ENCODE measurements at places on chromosomes 1 and 21.
A peak's percentile ranks its signal among the peaks of the same experiment; 100 is the strongest.

- DNase-seq = no peak
Measured at GRCh38 chr1:3500265-3500835, 45.9 kb downstream of the ARHGEF16 start.

GRCh38 chr21:31688603-31689368, 29.3 kb downstream of the SOD1 start:
- no peak for DNase-seq

DNA sequence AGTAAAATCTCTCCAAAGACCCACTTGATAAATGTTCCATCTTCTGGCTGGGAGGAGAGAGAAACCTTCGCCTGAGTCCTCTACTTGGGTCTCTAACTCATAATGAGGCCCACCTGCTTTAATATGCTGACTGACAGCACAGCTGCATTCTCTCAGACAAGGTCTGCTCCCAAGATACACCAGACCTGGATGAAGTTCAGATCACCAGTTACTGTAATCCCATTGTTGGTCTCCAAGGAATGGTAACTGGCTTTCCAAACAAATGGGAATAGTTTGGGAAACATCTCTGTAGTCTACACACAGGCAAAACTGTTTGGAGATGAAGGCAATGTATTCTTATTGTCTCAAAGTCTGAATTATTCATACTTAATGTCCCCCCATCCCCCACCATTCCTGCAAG, 27.9 kb upstream of the COL24A1 start:
- no peak for DNase-seq

DNA sequence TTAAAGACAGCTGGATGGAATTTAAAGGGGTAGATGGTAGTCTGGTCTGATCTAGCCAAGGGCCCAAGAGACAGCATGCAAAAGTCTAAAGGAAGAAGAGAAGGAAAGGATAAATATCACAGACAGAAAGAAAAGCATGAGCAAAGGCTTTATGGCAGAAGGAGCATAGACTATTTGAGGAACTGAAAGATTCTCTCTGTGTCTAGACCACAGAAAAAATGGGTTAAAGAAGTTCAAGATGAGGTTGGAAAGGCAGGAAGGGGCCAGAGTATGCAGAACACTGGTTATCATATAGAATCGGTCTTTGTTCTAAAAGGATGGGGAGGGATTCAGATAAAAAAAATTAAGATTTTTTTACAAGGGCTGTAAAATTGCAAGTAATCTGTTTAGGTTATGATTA, 136.8 kb upstream of the SGIP1 start:
- DNase-seq = no peak

DNA sequence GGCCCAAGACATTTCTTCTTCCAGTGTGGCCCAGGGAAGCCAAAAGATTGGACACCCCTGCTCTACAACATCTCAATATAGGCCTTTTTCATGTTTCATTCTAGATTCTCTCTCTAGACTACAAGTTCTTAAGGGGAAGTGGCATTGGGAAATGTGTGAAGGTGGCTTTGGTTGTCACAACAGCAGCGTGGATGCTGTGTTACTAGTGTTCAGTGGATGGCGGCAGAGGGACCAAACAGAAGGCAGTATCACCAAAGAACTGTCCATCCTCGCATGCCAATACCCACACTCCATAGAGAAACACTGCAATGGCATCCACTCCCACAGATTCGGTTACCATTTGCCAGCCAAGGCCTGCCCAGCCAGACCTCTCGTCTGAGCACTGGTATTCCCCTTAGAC, 24.3 kb upstream of the IFNAR2 start:
- DNase-seq = no peak

DNA sequence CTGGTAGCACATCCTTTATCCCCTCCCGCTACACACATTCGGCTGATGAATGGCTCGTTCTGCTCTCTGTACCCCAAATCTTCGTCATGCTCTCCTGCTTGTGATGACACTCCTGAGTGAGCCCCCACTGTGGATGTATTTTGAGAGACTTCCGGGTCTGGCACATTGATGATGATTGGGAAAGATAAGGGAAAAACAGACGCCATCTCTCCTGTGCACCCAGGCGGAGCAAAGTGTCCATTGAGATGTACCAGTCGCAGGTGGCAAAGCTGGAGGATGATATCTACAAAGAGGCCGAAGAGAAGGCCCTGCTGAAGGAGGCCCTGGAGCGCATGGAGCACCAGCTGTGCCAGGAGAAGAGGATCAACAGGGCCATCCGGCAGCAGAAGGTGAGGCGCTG, 27.9 kb upstream of the EFHD2 start:
- no peak for DNase-seq

GRCh38 chr1:114901814-114902213, 47.2 kb downstream of the SYCP1 start:
- DNase-seq = no peak

DNA sequence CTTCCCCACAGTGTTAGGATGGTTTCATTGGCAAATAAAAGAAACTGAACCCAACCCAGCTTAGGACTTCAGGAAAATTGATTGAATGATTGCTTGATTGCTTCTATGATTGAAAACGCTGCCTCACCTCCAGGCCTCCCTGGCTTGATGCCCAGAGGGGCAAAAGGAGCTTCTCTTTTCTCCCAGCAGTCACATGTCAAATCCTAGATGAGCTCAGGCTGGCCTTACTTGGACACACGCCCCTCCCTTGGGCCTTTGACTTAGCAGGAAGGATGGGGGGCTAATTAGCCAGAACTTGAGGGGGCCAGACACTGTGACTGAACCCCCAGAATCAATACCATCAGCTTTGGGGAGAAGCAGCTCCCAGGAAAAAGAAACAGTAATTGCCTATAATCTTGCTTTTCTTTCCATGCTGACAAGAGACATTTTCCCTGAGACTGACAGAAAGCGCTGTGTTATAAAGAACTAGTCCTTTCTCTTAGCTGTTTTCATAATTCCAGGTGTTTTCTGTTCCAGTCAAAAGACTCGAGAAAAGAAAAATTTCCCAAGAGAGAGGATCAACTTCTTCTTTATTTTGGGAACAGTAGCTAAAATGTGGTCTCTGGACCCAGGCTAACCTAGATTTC, 50.8 kb upstream of the ATP5PO start:
- DNase-seq = no peak

GRCh38 chr1:25568090-25568833, 24.9 kb downstream of the LDLRAP1 start:
- DNase-seq = peak; percentile 62

DNA sequence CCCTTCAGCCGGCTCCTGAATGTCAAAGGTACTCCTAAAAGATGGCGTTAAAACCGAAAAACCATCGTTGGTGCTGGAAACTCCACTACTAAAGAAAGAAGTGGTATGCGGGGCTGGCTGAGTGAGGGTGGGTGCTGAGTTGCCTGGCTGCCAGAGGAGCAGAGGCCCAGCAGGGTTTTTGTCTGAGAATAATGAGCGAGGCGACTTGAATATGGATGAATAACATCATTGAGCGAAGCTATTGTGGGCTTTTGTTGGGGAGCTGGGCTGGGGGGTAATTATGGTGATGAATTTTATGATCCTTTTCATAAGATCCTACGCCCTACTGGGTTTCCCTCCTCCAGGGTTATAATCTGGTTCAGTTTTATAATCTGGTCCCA, 2.0 kb downstream of the PDPN start:
- DNase-seq = no peak

GRCh38 chr1:202143768-202144401, 652 bp downstream of the ARL8A start:
- DNase-seq = peak; percentile 55

DNA sequence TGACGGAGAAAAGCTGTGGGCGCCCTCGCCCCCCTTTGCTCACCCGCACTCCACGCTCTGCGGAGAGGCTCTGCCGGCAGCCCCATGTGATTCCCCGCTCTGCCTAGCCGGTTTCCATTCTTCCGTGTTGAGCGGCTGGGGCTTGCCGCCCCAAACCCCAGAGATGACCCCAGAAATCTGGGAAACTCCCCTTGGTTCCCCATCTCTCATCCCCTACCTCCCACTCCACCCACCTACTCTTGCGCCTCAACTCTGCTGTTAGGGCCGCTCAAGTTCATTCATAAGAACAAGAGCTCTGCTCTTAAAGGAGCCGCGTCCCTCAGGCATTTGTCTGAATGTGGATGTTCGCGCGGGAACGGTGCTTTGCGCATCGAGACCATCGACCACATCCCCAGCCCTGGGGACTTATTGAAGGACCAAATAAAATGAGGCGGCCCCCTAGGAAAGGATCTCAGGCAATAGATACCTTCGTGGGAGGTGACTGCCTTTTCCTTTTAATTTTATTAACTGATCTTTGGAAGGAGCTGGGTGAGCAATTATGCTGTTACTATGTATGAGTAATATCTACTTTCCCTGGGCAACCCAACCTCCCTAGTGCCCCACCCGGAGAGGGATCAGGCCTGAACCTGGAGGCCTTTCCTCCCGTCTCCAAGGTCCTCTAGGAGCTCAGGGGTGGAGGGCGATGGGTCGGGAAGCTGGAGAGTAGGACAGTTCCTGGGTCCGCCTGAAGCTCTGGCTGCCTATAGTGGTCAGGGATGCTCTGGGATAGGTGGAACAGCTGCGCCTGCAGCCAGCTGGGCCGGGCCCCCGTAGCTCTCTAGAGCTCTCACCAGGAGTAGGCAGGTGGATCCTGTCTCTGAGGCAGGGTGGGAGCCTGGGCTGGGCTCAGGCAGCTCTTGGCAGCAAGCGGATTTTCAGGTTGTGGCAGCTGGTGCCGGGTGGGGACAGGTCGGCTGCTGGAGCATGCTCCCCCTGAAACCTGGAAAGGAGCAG, 898 bp downstream of the MFSD2A start:
- DNase-seq = no peak

- no peak for DNase-seq
Measured at GRCh38 chr1:56472860-56473259, 106.5 kb downstream of the PLPP3 start.

- DNase-seq = no peak
Measured at GRCh38 chr1:53462193-53462592, 3.0 kb downstream of the DMRTB1 start.

- peak; percentile 48 for DNase-seq
Measured at GRCh38 chr1:183953031-183953430, 84.5 kb downstream of the COLGALT2 start.

- DNase-seq = no peak
Measured at GRCh38 chr1:214312530-214313051, 31.6 kb downstream of the SMYD2 start.

- DNase-seq = peak; percentile 57
Measured at GRCh38 chr1:90706437-90707362, 10.4 kb downstream of the BARHL2 start.

DNA sequence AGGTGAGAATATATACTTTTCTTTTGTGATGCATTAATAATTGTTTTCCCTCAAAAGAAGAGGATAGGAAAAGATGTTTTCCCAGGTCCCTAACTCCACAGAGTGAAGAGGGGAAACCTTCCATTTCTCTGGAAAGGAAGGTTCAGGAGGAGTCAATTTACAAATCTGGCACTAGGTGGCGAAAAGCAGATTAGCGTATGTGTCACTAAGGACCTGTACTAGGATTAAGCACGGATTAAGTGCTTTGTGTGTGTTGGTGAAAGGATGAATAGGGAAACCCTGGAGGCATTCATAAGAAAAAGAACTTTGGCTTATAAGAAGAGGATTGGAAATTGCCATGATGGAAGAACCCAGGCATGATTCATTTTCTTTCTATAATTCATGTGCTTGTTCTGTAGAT, 410.1 kb upstream of the PLXNA2 start:
- no peak for DNase-seq

DNA sequence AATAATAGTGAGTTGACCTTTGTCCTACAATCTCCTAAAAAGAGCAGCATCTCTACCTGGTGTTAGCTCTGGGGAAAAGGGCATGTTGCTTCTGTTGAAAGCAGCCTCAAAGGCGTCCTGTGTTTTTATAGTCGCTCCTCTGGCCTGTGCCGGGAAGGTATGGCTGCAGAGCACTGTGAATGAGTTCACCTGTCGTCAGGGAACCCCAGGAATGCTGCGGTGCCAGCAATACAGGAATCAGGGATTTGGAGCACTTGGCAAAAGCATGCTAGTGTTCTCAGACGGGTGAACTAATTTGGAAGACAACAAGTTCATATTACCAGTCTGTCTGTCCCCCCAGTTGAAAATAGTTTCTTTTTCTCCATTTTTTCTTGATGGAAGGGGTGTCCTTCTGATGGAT, 60.3 kb upstream of the PGD start:
- no peak for DNase-seq

- DNase-seq = peak; percentile 31
Measured at GRCh38 chr1:156616463-156616862, 2.8 kb upstream of the HAPLN2 start.

DNA sequence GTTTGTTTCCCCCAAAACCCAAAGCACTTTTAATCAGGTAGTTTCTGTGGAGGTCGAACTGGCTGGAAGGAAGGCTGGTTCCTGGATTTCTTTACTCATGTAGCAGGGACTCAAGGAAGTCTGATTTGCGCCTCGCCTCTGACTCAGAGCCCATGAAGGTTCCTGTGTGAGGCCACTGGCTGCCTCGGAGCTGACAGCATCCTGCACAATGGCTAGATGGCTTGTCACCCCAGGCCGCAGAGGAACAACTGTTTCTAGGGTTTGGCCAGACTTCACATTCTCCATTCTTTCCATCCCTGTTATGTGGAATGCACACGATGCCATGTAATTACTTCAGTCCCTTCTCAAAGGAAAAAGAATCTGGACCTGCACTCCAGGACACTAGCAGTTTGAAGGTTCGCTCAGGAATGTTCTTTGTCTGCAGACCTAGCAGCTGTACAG, 39.1 kb upstream of the PRSS38 start:
- DNase-seq = no peak

DNA sequence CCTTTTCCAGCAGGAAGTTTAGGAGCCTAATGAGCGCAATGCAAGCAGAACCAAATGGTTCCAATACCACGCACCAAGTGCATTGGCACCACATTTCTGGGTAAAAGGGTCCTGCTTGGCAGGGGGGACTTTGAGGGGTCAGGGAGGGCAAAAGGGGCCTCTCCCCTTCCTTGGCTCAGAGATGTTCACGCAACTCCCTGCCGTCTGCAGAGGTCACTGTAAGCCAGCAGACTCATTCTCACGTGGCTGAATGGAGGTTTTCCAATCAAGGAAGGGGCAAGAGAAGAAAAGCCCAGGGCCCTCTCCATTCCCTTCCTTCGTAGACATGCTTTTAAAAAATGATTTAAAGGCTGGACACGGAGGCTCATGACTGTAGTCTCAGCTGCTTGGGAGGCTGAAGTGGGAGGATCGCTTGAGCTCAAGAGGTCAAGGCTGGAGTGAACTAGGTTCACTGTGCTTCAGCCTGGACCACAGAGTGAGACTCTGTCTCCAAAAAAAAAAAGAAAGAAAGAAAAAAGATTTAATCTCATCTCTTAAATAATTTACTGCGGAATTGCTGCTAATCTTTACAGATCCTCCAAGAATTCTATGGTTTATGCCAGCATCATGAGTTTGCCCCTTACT, 80.3 kb downstream of the RUNX3 start:
- peak; percentile 64 for DNase-seq
